Psoas muscle (tissue), 8 donors: ENCODE measurements at places on chromosomes 3 and 15.

GRCh38 chr15:51263726-51264125 lies 74.7 kb downstream of the CYP19A1 start:
- peaks cover 23% of the 10 kb centered on the region for H3K27me3 ChIP-seq
- H3K4me3 ChIP-seq = no peak overlapping the region
- peaks cover 5% of the 10 kb centered on the region for H3K4me1 ChIP-seq

GRCh38 chr15:87955284-87955909 lies 301.1 kb downstream of the NTRK3 start:
- H3K27ac ChIP-seq = no peak overlapping the region
- H3K4me1 ChIP-seq = no peaks in the 10 kb centered on the region
- no peak overlapping the region for H3K4me3 ChIP-seq
- H3K27me3 ChIP-seq = no peaks in the 10 kb centered on the region

DNA sequence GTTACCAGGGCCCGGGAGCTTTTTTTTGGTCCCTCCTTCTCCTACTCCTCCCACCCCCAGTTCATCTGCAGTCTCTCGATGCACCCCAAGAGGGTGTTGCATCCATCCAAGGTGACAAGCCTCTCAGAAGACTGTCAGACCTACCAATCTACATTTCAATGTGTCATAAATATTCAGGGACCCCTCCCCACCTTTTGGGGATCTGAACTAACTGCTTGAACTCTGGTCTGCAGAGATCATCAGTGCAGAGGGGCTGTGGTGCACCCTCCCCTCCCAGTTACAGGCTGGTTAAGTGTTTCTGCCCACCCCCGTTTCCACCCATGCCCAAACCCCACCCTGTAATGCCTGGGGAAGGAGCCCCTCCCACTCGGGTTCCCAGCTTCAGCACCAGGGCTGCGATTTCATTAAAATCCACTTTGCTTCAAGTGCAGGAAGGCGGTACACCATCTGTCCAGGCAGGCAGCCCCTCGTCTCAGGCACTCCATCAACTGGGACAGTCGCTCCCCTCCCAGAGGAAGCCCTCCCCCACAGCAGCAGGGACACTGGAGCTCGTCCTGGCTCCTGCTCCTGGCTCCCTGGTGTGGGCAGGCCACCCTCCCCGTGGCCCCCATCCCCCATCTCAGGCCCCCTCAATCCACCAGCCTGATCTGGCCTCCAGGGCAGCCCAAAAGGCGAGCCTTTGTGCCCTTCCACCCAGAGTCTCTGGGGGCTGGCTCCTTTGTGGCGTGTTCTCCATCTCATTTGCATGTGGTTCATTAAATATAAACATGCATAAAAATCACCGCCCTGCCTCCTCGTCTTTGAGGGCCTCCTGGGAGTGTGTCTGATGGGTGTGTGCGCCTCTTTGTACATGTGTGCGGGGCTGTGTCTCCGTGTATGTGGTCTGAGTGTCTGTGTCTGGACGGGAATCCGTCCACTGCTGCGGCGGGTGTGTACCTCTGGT lies 32.3 kb downstream of the RNU5B-1 start:
- no peaks in the 10 kb centered on the region for H3K4me1 ChIP-seq
- no peak overlapping the region for H3K27ac ChIP-seq
- H3K4me3 ChIP-seq = no peak overlapping the region
- peaks cover 2% of the 10 kb centered on the region for H3K27me3 ChIP-seq
- no peaks in the 10 kb centered on the region for H3K36me3 ChIP-seq

GRCh38 chr15:51077221-51078153 lies 17.2 kb downstream of the TNFAIP8L3 start:
- peak overlapping the region; percentile 36 for H3K4me3 ChIP-seq
- no peaks in the 10 kb centered on the region for H3K4me1 ChIP-seq
- no peaks in the 10 kb centered on the region for H3K27me3 ChIP-seq
- no peaks in the 10 kb centered on the region for H3K36me3 ChIP-seq
- no peak overlapping the region for H3K27ac ChIP-seq

- no peak overlapping the region for H3K27ac ChIP-seq
- no peak for DNase-seq
- H3K36me3 ChIP-seq = no peaks in the 10 kb centered on the region
- no peaks in the 10 kb centered on the region for H3K4me1 ChIP-seq
- no peak overlapping the region for H3K4me3 ChIP-seq
- no peaks in the 10 kb centered on the region for H3K27me3 ChIP-seq
These were observed 100.1 kb downstream of the ADAMTSL3 start for GRCh38 chr15:83753872-83754493.

DNA sequence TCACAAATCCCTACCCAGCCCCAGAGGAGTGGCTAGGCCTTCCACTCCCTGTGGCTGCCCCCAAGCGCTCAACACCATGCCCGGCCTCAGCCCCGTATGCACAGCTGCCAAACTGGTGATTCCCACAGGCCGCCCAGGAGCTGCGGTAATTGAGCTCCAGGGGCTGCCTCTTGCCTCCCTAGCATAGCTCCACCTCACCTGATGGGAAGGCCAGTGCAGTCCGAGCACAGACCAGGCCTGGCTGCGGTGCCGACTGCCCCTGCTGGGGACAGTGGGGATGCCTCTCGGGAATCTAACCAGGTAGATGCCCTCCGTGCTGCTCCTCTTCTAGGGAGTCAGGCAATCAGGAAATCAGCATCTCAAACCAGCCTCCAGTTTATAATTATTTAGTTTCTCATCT lies 25.9 kb downstream of the SCN5A start:
- H3K36me3 ChIP-seq = no peaks in the 10 kb centered on the region
- H3K27ac ChIP-seq = no peak overlapping the region
- H3K4me1 ChIP-seq = no peaks in the 10 kb centered on the region
- H3K4me3 ChIP-seq = no peak overlapping the region
- DNase-seq = no peak

GRCh38 chr3:68173012-68173634 lies 518.7 kb upstream of the SUCLG2 start:
- no peak for DNase-seq
- H3K27me3 ChIP-seq = no peaks in the 10 kb centered on the region
- H3K27ac ChIP-seq = no peak overlapping the region
- H3K4me1 ChIP-seq = no peaks in the 10 kb centered on the region

DNA sequence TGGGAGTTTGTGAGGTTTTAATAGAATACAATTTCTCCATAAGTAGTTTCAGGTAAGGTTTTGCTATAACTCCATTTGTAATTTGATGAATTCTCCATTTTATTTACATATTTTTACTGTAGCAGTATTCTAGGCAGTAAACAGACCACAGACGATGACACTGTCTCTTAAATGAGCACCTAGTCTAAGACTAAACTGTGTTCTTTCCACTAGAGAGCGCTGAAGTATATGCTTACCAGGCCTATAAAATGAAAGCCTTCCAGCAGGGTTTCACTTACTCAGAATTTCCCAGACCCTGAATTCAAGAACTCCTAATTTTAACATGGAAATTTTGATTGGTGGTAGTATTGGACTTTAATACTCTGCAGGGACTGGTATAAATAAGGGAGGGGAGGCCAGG lies 41.6 kb downstream of the POLG start:
- H3K27me3 ChIP-seq = no peaks in the 10 kb centered on the region
- DNase-seq = no peak
- no peaks in the 10 kb centered on the region for H3K36me3 ChIP-seq
- H3K27ac ChIP-seq = no peak overlapping the region
- H3K4me3 ChIP-seq = no peak overlapping the region
- no peaks in the 10 kb centered on the region for H3K4me1 ChIP-seq

DNA sequence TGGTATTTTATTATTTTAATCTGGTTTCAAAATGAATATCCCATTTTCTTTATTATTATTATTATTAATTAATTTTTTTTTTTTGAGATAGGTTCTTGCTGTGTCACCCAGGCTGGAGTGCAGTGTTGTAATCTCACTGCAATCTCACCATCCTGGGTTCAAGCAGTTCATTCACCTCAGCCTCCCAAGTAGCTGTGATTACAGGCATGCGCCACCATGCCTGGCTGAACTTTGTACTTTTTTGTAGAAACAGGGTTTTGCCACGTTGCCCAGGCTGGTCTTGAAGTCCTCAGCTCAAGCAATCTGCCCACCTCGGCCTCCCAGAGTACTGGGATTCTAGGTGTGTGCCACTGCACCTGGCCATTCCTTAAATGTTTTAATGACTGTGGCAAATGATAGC lies 28.6 kb downstream of the DAG1 start:
- peak overlapping the region; percentile 98 for H3K27ac ChIP-seq
- no peak overlapping the region for H3K4me3 ChIP-seq
- H3K4me1 ChIP-seq = peaks cover 66% of the 10 kb centered on the region
- DNase-seq = no peak
- no peaks in the 10 kb centered on the region for H3K36me3 ChIP-seq

GRCh38 chr3:30539772-30540171 lies 66.6 kb upstream of the TGFBR2 start:
- no peak overlapping the region for H3K4me3 ChIP-seq
- H3K36me3 ChIP-seq = no peaks in the 10 kb centered on the region
- no peak for DNase-seq
- H3K4me1 ChIP-seq = no peaks in the 10 kb centered on the region
- H3K27ac ChIP-seq = no peak overlapping the region

DNA sequence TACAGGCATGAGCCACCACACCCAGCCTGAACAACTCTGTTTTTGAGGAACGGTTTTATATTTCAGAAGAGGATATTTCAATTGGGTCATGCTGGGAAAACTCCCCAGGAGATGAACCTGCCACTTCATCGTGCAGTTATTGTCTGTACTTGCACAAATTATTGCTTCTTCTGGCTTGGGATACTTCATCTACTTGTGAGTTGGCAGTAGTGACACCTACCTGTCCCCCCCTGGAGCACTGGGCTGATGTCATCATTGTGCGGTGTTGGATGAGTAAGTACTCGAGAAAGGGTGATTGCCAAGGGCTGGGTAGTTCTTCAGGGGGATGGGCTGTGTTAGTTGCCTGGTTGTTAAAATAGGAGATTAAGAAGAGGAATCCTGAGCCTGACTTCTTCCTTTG lies 85.1 kb upstream of the SAMMSON start:
- no peaks in the 10 kb centered on the region for H3K36me3 ChIP-seq
- H3K4me3 ChIP-seq = no peak overlapping the region
- no peaks in the 10 kb centered on the region for H3K4me1 ChIP-seq
- no peak for DNase-seq

DNA sequence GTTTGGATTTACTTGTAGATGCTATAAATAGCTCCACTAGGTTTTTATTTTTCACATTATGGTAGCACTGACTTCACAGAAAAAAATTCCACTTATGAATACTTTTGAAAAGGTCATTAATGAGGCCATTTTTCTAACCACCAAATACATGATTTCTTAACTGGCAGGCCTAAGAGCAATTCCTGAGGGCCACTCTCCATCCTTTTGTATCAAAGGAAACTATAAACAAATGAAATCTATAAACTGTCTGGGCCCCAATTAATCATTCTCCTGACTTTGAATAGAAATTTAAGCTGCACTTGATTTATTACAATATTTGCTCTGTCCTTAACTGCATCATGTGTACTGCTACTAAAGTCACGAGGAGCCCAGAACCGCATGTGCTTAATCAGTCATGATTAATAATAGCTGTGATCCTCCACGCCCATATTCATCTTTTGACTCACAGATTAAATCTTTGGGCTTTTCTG lies 25.1 kb upstream of the MTMR10 start:
- no peak for DNase-seq
- H3K27ac ChIP-seq = no peak overlapping the region

- no peaks in the 10 kb centered on the region for H3K36me3 ChIP-seq
- H3K27ac ChIP-seq = no peak overlapping the region
- H3K4me3 ChIP-seq = no peak overlapping the region
- H3K4me1 ChIP-seq = no peaks in the 10 kb centered on the region
- no peaks in the 10 kb centered on the region for H3K27me3 ChIP-seq
- DNase-seq = no peak
These were observed 524.1 kb upstream of the CBLB start for GRCh38 chr3:106392915-106393314.

DNA sequence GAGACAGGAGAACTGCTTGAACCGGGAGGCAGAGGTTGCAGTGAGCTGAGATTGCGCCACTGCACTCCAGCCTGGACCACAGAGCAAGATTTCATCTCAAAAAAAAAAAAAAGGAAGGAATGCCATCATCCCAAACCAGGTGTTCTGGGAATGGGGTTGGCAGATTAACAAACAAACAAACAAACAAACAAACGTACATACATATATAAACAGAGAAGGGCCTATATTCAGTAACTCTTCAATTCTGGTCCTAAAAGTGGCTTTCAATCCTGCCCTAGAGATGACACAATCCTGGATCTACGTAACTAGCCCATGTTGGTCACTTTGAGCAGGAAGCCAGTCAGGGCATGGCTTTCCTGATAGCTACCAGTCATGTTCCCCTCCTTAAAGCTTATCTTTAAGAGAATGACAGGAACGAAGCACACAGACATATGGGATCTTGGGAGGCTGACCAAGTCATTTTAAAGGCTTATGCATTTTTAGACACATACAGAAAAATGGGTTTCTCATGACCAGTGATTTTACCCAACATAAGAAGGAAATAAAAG lies 29.9 kb upstream of the RAB11A start:
- no peak for DNase-seq
- no peaks in the 10 kb centered on the region for H3K36me3 ChIP-seq
- H3K27me3 ChIP-seq = no peaks in the 10 kb centered on the region
- H3K4me1 ChIP-seq = peaks cover 10% of the 10 kb centered on the region

DNA sequence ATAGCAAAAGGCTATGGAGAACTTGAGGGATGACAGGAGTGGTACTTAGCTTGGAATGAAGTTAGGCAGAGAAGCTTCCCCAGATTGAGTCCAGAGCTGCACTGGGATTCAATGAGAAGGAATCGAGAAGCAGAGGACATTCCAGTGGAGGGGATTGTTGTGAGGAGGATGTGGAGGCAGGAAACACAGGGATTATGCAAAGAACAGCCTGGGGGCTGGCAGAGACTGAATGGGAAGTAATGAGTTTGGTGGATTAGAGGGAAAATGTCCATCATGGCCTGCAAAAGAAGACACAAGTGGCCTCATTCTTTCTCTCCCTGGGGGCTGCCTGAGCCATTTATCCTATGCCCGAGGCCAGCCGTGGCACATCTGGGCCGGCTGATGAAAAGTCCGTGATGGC lies 20.5 kb upstream of the SCN10A start:
- no peaks in the 10 kb centered on the region for H3K4me1 ChIP-seq
- H3K27me3 ChIP-seq = no peaks in the 10 kb centered on the region
- DNase-seq = no peak

DNA sequence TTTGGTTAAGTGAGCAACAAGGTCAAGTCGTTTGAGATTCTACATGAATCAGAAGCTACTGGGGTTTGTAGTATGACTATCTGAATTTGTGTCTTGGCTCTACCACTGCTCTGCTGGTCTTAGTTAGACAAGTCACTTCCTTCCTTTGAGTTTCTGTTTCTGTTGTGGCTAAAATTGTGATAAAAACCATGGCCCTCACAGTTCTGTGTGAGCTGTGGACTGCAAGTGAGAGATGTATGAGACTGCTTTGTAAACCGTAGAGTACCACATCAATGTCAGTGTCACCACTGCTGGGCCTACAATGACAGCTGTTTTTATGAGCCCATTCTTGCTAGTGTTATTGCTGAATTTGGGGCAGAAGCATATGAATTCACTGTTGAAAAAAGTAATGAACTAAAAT lies 32.7 kb downstream of the RARB start:
- H3K27me3 ChIP-seq = no peaks in the 10 kb centered on the region
- no peaks in the 10 kb centered on the region for H3K36me3 ChIP-seq
- H3K27ac ChIP-seq = no peak overlapping the region
- no peak for DNase-seq
- H3K4me3 ChIP-seq = no peak overlapping the region

- DNase-seq = no peak
- H3K36me3 ChIP-seq = no peaks in the 10 kb centered on the region
- H3K4me3 ChIP-seq = no peak overlapping the region
- no peaks in the 10 kb centered on the region for H3K27me3 ChIP-seq
- H3K4me1 ChIP-seq = peaks cover 15% of the 10 kb centered on the region
These were observed 457.4 kb downstream of the MAGI1 start for GRCh38 chr3:65581313-65581712.

- no peaks in the 10 kb centered on the region for H3K36me3 ChIP-seq
- no peak overlapping the region for H3K27ac ChIP-seq
- H3K27me3 ChIP-seq = no peaks in the 10 kb centered on the region
- H3K4me1 ChIP-seq = no peaks in the 10 kb centered on the region
- DNase-seq = no peak
These were observed 57.5 kb downstream of the CACNA2D2 start for GRCh38 chr3:50445919-50446318.
